ENCODE measurements at places on chromosomes 4 and X.

GRCh38 chr4:71266090-71266794 is 72.6 kb upstream of the SLC4A4 start:
- no peak for DNase-seq

DNA sequence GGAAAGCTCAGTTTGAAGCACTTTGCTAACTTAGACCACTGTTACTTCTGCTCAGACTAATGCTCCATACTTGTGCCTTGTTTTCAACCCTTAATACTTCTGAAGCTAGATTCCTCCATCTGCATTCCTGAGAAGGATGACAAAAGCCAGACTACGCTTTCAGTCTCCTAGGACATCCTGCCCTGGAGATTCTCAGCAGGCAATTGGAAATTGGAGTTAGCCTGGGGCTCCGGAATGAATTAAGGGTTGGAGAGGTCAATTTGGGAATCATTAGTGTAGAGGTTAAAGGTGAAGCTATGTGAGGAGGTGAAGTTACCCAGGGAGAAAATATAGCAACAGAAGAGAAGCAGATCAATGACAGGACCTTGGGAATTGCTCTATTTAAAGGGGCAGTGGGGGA is 215.9 kb upstream of the MBNL3 start:
- DNase-seq: no peak

- DNase-seq: no peak
Observed at GRCh38 chr4:140240237-140240636, 86.3 kb upstream of the MAML3 start.

DNA sequence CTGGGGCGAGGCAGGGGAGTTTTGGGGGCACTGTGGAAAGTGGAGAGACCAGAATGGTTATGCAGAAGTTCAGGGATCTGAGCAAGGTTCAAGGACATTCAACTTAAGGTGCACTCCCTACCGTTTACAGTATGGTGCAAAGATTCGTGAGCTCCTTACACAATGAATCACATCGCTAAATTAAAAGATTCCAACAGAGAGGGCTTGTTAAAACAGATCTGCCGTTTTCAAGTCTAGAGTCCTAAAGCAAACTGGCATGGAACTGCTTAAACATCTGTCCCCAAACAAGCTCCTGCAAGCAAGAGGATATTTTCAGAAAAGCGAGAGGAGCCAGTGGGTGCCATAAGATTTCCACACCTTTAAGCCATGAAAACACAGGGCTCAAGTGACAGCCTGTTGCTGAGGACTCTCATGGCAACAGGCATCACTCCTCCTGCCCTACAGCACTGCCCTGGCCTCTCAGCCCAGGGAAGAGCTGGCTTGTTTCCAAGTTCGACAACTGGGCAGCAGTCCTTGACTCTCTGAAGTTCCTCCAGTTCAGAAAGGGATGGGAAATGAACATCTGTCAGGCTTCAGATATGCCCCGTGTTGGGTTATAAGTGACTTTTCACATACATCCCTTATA is 10.0 kb downstream of the FAM184B start:
- no peak for DNase-seq

- DNase-seq: no peak
Observed at GRCh38 chr4:156575430-156576073, 396.0 kb downstream of the PDGFC start.

- no peak for DNase-seq
Observed at GRCh38 chr4:118676128-118676527, 9.1 kb upstream of the METTL14 start.

DNA sequence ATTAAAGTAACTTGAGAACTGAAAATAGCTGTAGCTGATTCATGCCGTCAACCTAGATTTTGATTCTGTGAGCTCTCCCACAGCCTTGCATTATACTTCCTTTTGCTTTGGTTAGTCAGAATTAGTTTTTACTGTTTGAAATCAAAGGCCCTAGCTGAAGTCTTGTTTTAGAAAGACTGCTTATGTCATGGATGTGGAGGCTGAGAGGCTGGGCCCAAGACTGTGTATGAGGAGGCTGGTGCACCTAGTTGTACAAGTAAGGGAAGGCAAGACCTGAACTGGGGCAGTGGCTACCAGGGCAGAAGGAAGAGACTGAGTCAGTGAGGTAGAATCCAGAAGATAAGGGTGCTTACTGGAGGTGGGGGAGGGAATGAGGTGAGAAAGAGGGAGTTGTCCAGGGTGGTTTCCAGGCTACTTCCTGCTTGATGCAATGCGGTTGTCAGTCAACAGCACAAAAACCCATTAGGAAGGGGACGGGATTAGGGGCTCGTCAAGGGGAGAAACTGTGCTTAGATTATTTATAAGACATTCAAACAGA is 76.2 kb upstream of the PAGE3 start:
- no peak for DNase-seq

DNA sequence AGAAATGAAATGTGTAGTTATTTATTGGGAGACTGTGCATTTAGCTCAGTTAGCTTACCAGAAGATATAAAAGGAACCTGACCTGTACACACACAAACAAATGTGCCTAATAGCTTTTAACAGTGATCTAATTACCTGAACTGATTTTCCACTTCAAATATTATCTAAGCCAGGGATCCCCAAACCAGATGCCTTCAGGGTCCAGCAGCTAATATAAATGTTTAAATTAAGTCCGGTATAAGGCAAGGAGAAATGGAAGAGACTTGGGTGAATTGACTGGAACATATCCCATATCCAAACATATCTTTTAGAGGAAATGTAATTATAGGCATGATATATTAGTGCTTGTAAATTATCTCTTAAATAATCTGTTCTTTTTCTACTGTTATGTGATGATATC is 66.7 kb downstream of the CNKSR2 start:
- no peak for DNase-seq

- no peak for DNase-seq
Observed at GRCh38 chrX:29432534-29432933, 782.8 kb upstream of the MAGEB2 start.

- no peak for DNase-seq
Observed at GRCh38 chrX:10904220-10904619, 206.9 kb upstream of the HCCS start.

DNA sequence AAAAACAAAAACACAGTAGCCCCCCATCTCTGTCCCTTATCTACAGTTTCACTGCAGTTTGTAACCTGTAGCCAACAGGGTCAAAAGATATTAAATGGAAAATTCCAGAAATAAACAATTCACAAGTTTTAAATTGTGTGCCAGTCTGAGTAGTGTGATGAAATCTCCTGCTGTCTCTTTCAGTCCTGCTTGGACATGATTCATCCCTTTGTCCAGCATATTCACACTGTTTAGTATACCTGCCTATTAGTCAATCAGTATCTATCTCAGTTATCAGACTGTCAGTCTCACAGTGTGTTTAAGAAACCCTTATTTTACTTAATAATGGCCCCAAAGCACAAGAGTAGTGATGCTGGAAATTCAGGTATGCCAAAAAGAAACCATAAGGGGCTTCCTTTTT is 21.9 kb downstream of the CNOT6L start:
- DNase-seq: no peak

DNA sequence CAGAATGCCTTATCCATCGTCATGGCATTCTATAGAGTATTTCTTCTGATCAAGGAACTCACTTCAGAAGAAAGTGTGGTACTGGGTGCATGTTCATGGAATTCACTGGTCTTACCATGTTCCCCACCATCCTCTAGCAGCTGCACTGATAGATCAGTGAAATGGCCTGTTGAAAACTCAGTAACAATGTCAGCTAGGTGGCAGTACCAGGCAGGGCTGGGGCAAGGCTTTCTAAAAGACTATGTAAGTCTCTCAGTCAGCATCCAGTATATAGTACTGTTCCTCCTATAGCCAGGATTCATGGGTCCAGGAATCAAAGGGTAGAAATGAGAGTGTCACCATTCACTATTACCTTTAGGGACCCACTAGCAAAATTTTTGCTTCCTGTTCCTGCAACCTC is 15.8 kb upstream of the LDB2 start:
- DNase-seq: no peak

GRCh38 chr4:53788011-53788410 is 196.7 kb upstream of the LNX1 start:
- DNase-seq: no peak

GRCh38 chr4:189500970-189501369 is 439.7 kb upstream of the FRG1 start:
- DNase-seq: no peak

DNA sequence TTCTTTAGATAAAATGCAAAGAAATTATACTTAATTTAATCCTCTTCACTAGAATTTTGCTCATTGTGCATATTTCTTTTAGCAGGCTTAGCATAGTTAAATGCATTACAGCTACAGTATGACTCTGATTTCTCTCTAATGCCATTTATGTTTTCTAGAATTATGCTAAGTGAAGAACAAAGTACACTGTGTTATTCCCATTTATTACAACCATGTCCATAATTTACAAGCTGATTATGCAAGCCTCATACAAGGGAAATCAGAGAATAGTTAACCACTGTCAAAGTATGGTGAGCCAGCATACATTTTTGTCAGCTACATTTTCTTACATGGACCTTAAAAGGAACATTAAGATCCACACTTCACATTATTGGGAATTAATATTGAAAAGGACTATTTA is 99.1 kb downstream of the MAB21L2 start:
- DNase-seq: no peak

GRCh38 chr4:92634882-92635281 is 331.1 kb downstream of the GRID2 start:
- DNase-seq: no peak

GRCh38 chrX:21968333-21968732 is 27.8 kb downstream of the SMS start:
- no peak for DNase-seq

DNA sequence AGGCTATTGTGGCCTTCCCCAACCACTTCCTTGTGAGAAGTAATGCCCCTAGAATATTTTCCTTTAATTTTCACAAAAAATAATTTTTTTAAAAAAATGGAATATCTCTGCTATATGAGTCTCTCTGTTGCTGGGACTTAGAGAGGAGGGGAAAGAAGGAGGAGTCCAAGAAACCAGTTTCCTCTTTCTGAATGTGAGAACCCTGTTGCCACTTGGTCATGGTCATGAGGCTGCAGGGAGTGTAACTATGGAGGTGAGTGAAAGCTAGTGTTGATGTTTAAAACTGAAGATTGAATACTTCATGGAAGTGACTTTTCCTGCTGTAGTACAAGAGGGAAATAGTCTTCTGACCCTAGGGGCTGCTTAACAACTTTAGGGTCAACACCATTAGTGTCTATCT is 20.4 kb downstream of the KIAA1210 start:
- DNase-seq: no peak

GRCh38 chr4:88439161-88439760 is 17.7 kb upstream of the HERC5 start:
- DNase-seq: no peak

- no peak for DNase-seq
Observed at GRCh38 chr4:19999276-19999675, 252.4 kb upstream of the SLIT2 start.

DNA sequence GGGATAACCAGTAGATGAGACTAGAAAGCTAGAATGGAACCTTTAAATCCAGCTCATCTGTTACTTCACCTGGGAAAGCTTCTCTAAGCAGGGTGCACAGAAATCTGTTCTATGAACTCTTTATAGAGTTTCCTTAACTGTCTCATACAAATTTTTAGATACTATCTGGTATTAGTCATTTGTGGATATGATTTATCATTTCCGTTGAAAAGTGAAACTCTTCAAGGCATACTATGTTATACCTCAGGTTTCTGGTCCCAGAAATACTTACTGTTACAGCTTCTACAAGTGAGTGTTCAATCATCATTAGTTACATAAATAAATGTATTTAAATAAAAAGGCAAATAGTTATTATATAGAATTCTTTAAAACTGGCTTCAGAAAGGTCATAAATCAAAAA is 298.3 kb upstream of the AGA start:
- DNase-seq: no peak

- no peak for DNase-seq
Observed at GRCh38 chrX:120310861-120311726, at the start of gene TMEM255A. Gene TMEM255A, minus strand, starts transcription at chrX:120311461. Its CDS starts 152 bp downstream, at chrX:120311309.

DNA sequence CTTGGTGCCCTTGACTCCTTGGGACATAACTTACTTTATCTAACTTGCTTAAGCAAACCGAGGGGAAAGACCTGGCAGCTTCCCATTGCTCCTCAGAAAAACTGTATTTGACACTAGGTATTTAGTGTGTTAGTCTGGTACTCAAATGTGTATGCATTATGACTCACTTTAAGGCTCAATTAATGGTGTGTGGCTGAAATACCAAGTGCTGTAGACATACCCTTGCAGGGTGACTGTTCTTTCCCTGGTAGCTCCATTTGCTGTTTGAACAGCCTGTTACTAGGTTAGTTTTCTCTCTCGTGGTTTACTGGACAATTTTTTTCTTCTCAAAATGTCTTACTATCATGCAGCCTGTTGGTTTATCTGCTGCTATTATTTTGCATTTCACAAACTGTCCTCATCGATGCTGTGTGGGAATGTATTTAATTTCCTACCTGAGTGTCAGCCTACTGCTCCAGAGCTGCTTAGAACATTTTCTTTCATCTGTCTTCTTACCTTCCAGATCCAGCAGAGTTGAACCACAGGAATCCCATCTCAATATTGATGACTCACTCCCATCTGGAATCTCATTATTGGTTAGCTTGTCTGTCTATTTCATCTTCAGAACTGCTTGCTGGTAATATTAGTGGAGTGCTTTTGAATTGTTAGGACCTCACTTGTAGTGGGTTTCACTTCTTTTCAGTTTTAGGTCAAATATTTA is 158.0 kb upstream of the FAT1 start:
- no peak for DNase-seq

- no peak for DNase-seq
Observed at GRCh38 chr4:1987296-1987695, 21.5 kb downstream of the NELFA start.

GRCh38 chr4:79979785-79980437 is 93.1 kb downstream of the ANTXR2 start:
- DNase-seq: no peak

GRCh38 chr4:3470244-3471097 is 7.4 kb downstream of the DOK7 start:
- peak; percentile 69 for DNase-seq

GRCh38 chr4:45368832-45369231 is 642.5 kb upstream of the GNPDA2 start:
- no peak for DNase-seq

DNA sequence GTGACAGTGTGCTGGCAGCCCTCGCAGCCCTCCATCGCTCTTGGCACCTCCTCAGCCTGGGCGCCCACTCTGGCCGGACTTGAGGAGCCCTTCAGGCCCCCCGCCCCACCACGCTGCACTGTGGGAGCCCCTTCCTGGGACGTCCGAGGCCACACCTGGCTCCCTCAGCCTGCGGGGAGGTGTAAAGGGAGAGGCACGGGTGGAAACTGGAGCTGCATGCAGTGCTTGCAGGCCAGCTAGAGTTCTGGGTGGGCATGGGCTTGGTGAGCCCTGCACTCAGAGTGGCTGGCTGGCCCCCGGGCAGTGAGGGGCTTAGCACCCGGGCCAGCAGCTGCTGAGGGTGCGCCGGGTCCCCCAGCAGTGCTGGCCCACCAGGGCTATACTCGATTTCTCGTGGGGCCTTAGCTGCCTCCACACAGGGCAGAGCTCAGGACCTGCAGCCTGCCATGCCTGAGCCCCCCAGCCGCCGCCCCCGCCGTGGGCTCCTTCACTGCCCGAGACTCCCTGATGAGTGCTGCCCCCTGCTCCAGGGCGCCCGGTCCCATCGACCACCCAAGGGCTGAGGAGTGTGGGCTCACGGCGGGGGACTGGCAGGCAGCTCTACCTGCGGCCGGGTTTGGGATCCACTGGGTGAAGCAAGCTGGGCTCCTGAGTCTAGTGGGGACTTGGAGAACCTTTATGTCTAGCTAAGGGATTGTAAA is 1672.7 kb upstream of the PCDH7 start:
- DNase-seq: no peak
